ENCODE measurements at places on chromosomes 3 and 15.

- DNase-seq, result no peak
Measured at GRCh38 chr15:33533197-33533596, 222.4 kb downstream of the RYR3 start.

- DNase-seq, result no peak
Measured at GRCh38 chr3:42270561-42270960, 4.6 kb upstream of the CCK start.

- DNase-seq, result peak; percentile 45
Measured at GRCh38 chr3:61730056-61730455, 168.7 kb downstream of the PTPRG start.

DNA sequence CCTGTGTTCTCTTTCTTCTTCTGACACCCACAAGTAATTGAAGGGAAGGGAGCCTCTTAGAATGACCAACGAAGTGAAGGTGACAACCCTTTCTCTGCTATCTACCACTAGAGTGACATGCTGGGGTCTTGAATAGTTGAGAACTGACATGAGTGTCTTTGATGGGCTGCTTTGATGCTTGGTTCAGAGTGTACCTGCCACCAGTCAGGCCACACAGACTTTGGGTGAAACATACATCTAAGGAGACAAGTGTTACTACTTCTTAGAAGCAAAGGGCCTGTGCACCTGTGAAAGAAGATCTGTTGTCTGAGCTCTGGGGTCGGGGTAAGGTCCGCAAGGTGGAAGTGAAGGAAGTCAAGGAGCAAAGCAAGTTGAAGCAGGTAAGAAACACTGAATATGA, 1040.7 kb upstream of the CFAP20DC start:
- DNase-seq, result no peak

- no peak for DNase-seq
Measured at GRCh38 chr3:183315739-183316138, 62.7 kb downstream of the B3GNT5 start.

- DNase-seq, result peak; percentile 89
Measured at GRCh38 chr3:113744941-113745755, 901 bp downstream of the NAA50 start.

GRCh38 chr3:75192146-75192616, 471.9 kb upstream of the FRG2C start:
- peak; percentile 25 for DNase-seq

DNA sequence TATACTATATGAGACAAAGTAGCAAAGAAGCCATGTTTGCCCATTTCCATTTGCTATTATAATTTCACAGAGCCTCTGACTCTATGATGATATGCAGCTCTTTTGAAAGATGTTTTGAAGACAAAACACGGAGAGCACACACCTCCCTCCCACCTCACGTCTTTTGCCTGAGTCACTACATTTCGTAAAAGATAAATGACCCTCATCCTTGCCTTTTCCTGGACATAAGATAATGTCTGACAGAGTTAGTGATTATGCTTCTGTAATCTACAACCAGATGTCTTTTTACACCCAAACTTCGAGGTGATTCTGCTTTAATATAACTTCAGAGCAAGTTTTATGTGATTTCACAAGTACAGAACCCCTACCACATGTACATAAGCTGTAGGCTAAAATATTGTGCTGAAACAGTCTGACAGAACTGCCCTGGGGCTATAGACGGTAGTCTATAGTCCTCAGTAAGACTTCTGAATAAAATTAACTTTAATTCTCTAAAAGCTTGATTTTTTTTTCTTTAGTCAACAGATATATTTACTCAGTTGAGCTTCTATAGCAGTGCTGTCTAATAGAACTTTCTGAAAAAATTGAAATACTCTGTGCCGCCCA, 99.9 kb downstream of the CD200R1L start:
- DNase-seq, result no peak

GRCh38 chr3:15781131-15781530, 16.6 kb downstream of the ANKRD28 start:
- DNase-seq, result no peak

DNA sequence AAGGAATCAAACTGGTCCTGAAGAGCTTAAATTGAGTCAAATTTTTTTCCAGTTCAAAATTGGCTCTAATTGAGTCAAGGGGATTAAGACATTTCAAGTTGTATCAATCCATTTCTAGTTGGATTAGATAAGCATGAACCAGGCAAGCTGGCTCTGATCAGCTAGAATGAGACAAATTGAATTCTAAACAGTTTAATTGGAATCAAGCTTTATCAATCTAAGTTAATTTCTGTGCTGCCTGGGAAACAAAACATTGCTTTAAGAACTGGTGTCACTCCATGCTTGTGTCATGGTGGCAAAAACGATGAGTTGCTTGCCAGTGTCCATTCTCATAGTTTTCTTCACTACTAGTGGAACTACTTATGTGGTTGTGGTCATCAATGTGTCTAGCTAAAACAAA, 116.8 kb downstream of the TGFBR2 start:
- DNase-seq, result no peak

GRCh38 chr3:62567097-62568021, 194.0 kb upstream of the FEZF2 start:
- DNase-seq, result no peak

DNA sequence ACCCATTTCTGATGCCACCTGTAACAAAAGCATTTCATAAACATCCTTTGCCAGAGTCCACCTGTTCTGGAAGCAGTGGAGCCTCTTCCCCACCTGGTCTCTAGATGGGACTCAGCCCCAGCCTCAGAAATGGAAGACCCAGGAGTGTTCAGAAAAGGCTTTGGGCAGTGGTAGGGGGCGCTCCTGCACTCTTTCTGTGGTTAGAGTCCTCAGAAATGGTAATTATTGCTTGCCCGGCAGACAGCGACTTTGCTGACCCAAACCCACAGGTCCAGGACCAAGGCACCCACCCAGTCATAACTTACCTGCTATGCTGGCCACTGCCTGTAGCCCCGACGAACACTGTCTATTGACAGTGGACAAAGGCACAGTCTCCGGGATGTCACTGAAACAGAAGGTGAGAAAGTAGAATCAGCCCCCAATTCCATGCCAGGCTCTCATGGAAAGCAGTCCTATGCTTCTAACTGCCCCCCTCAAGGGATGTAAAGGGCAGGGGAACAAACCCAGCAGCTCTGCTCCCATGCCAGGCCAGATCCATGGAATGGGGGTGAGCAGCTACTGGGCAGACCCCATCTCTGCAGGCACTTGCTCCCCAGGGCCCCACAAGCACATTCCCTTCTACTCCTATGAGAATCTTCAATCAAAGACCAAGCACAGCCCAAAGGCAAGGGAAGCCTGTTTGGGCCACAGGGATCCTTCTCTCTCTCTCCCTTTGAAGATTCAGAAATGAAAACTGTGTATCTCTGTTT, 5.1 kb downstream of the ACAA1 start:
- no peak for DNase-seq
